ENCODE measurements at places on chromosomes 3 and 15.

GRCh38 chr3:13420831-13421765 lies 976 bp upstream of the NUP210 start:
- peaks cover 6% of the 10 kb centered on the region for H3K4me1 ChIP-seq
- no peaks in the 10 kb centered on the region for H3K36me3 ChIP-seq
- H3K27me3 ChIP-seq, result peaks cover 4% of the 10 kb centered on the region
- DNase-seq, result peak; percentile 12

GRCh38 chr3:12194669-12195161 lies 36.0 kb upstream of the TIMP4 start:
- DNase-seq, result no peak
- no peak overlapping the region for H3K4me3 ChIP-seq
- H3K36me3 ChIP-seq, result peaks cover 11% of the 10 kb centered on the region
- H3K4me1 ChIP-seq, result no peaks in the 10 kb centered on the region
- H3K27me3 ChIP-seq, result no peaks in the 10 kb centered on the region

DNA sequence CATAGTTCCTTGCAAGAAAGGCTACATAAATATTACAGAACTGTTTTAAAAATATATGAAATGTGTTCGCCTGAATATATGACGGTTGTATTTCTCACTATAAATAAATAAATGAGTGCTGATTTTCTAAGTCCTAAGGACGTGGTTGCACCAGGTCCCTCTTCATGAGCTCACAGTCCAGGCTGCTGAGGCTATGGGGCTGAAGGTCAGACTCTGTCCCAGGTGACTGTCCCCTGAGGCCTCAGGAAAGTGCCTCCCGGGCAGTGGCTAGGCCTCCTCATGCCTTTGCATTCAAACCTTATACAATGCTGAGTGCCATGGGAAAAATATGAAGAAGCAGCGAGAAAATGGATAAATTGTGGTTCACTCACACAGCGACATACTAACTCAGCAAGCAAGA lies 43.5 kb upstream of the SSR3 start:
- no peaks in the 10 kb centered on the region for H3K27me3 ChIP-seq
- no peak overlapping the region for H3K4me3 ChIP-seq
- peaks cover 32% of the 10 kb centered on the region for H3K4me1 ChIP-seq
- DNase-seq, result no peak

- no peak overlapping the region for H3K4me3 ChIP-seq
- no peak overlapping the region for H3K27ac ChIP-seq
- H3K36me3 ChIP-seq, result peaks cover 4% of the 10 kb centered on the region
- peak; percentile 38 for DNase-seq
Measured at GRCh38 chr3:42229942-42230688, 35.9 kb downstream of the CCK start.

GRCh38 chr15:56806148-56806536 lies 72.8 kb upstream of the ZNF280D start:
- no peaks in the 10 kb centered on the region for H3K4me1 ChIP-seq
- no peak for DNase-seq
- peaks cover 2% of the 10 kb centered on the region for H3K27me3 ChIP-seq

- no peaks in the 10 kb centered on the region for H3K4me1 ChIP-seq
- no peaks in the 10 kb centered on the region for H3K27me3 ChIP-seq
- no peak overlapping the region for H3K4me3 ChIP-seq
- no peak overlapping the region for H3K27ac ChIP-seq
Measured at GRCh38 chr3:182226995-182227394, 515.3 kb downstream of the SOX2 start.

GRCh38 chr3:127925384-127925783 lies 10.4 kb downstream of the KBTBD12 start:
- H3K4me3 ChIP-seq, result no peak overlapping the region
- H3K27ac ChIP-seq, result no peak overlapping the region
- no peaks in the 10 kb centered on the region for H3K36me3 ChIP-seq
- no peaks in the 10 kb centered on the region for H3K27me3 ChIP-seq
- H3K4me1 ChIP-seq, result peaks cover 14% of the 10 kb centered on the region

GRCh38 chr3:124888482-124889441 lies 1.6 kb upstream of the ITGB5 start:
- peaks cover 3% of the 10 kb centered on the region for H3K27me3 ChIP-seq
- H3K4me3 ChIP-seq, result peak overlapping the region; percentile 81
- no peaks in the 10 kb centered on the region for H3K36me3 ChIP-seq
- peaks cover 18% of the 10 kb centered on the region for H3K4me1 ChIP-seq
- H3K27ac ChIP-seq, result no peak overlapping the region
